ENCODE measurements at places on chromosomes 3 and 15.

DNA sequence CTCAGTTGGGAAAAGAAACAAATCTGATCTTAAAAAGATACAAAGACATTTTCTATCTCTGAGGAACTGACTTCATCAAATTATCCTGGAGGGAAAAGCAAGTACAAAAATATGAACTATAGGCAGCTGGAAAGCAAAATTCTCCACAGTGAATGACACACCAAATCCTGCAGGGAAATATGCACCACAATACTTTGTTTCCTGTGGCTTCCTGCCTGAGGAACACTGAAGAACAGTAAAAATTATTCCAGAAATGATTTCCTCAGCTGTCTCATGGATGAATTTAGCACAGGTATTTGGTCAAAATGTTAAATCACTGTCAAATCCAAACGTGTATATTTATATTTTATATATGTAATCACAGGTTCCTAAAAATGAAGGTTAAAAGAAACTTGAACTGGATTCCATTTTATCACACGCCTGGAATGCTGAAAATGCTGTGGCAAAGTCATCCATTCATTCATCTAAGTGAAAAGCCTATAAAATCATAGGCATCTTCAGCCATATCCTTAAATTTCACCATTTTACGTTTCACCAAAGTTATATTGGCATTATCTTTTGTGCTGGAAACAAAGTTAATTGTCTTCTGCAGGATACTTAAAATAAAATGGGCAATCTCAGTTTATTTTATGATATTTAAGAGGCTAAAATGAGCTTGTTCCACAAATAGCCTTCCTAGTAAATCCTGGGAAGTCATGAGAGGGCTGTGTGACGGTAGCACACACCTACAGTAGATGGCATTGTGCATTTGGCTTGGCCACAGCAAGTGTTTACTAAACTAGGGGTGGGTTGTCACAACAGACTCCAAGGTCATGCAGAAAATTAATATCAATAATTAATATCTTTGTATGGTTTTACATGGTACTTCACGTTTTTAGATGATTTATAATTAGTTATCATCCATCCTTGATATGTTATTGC is 19.3 kb upstream of the TSC22D2 start:
- no peak for DNase-seq

DNA sequence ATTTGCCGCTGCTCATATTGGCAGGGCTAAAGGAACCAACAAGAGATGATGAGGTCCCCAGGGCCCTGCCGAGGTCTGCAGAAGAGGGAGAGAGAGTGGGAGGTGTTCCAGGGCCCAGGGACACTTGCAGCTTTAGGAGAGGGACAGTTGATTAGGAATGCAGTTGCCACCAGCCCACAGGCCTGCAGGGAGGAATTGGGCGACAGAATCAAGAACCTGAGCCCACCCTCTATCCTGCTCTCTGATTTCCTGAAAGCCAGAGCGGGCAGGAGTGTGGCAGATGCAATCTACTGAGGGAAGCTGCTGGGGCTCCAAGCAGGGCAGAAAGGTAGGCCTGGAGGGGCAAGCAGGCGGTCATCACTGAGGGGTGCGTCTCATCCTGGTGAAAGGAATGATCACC is 12.1 kb upstream of the PRR23E start:
- no peak for DNase-seq

GRCh38 chr3:134817297-134817696 is 22.2 kb downstream of the EPHB1 start:
- no peak for DNase-seq

GRCh38 chr3:16849795-16850194 is 35.0 kb upstream of the PLCL2 start:
- DNase-seq = no peak

- peak; percentile 76 for DNase-seq
Observed at GRCh38 chr15:101014921-101015841, 96.0 kb downstream of the LRRK1 start.

GRCh38 chr3:168865022-168865551 is 769.4 kb upstream of the GOLIM4 start:
- DNase-seq = peak; percentile 21

DNA sequence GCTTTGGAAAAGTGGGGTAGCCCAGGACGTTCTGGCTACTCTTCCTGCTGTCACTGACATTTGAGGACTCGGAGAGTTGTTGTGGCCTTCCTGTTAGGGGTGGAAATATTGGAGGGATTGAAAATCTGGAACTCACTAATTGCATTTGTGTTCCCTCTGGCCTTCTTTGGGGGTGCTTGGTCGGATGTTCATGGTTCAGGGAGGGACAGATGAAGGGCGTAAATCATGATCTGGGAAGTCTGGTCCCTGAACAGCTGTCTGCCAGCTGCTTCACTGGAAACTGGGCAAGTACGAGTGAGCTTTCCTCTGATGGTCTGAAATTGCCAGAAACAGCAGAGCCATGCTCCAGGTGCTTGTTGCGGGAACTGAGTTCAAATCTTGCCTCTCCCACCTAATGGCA is 327.8 kb upstream of the C2CD4B start:
- no peak for DNase-seq

DNA sequence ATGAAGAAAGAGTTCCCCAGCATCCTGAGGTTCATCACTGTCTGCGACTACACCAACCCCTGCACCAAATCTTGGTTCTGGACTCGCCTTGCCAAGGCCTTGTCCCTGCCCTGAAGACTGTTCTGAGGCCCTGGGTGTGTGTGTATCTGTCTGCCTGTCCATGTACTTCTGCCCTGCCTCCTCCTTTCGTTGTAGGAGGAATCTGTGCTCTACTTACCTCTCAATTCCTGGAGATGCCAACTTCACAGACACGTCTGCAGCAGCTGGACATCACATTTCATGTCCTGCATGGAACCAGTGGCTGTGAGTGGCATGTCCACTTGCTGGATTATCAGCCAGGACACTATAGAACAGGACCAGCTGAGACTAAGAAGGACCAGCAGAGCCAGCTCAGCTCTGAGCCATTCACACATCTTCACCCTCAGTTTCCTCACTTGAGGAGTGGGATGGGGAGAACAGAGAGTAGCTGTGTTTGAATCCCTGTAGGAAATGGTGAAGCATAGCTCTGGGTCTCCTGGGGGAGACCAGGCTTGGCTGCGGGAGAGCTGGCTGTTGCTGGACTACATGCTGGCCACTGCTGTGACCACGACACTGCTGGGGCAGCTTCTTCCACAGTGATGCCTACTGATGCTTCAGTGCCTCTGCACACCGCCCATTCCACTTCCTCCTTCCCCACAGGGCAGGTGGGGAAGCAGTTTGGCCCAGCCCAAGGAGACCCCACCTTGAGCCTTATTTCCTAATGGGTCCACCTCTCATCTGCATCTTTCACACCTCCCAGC is 2.9 kb downstream of the MYD88 start:
- no peak for DNase-seq

- DNase-seq = no peak
Observed at GRCh38 chr15:33866101-33866737, 102.1 kb upstream of the CHRM5 start.

GRCh38 chr15:77036537-77037387 is 34.1 kb downstream of the TSPAN3 start:
- DNase-seq = peak; percentile 3

- DNase-seq = no peak
Observed at GRCh38 chr3:16739541-16740105, 134.4 kb upstream of the DAZL start.

- DNase-seq = no peak
Observed at GRCh38 chr15:92839696-92840095, 60.4 kb upstream of the CHD2 start.

DNA sequence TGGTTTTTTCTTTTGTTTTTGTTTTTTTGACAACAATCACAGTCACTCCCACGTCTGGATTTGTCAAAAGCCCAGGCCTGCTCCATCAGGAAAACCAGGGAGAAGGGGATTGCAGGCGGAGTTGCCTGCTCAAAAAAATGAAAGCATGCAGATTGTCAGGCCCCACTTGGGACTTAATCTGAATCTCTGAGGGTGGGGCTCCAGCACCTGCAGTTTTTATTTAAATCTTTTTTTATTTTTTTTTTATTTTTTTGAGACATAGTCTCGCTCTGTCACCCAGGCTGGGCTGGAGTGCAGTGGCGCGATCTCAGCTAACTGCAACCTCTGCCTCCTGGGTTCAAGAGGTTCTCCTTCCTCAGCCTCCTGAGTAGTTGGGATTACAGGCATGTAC is 140.9 kb downstream of the FOXP1 start:
- DNase-seq = no peak

GRCh38 chr3:3353153-3353552 is 173.7 kb upstream of the CRBN start:
- DNase-seq = no peak

GRCh38 chr3:40566694-40567093 is 41.9 kb downstream of the ZNF621 start:
- no peak for DNase-seq

All from endothelial cell (in vitro differentiated cells).